NAMALWA (cell line): ENCODE measurements at places on chromosomes 11 and 22.

- DNase-seq = peak; percentile 39
Measured at GRCh38 chr11:43947003-43947500, 4.6 kb downstream of the C11orf96 start.

DNA sequence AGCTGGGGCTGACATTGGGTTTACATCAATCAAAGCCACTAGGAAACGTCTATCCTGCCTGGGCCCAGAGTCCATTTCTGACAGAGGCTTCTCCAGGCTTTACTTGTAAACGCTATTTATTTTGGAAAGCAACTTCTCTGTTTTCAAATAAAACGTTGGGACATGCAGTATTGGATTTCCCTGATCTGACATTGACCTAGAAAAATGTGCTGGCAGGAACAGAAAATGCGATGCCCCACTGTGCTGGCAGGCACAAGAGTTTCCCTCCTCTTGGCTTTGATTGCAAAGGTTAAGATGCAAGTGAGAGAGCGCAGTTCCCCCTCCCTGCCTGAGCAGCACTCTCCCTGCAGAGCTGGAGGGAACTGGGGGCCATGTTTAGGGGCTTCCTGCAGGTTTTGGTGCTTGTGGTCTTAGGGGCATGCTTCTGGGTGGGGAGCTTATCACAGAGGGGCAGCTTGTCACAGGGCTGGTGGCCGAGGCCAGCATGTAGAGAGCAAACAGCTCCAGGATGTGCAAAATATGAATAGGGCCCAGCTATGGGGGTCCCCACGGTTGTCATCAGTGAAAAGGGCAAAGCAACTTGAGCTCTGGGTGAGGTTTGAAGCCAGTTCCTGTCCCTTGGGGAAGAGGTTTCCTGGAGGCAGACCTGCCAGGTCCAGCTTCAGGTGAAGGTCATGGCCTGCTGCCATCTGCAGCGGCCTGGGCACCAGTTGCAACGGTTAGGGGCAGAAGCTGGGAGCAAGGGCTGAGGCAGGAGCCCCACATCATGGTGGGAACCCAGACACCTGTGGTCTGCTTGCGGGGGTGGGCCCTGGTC lies 42.3 kb upstream of the DKK3 start:
- DNase-seq = no peak

GRCh38 chr11:33437529-33437928 lies 180.3 kb downstream of the HIPK3 start:
- DNase-seq = no peak

DNA sequence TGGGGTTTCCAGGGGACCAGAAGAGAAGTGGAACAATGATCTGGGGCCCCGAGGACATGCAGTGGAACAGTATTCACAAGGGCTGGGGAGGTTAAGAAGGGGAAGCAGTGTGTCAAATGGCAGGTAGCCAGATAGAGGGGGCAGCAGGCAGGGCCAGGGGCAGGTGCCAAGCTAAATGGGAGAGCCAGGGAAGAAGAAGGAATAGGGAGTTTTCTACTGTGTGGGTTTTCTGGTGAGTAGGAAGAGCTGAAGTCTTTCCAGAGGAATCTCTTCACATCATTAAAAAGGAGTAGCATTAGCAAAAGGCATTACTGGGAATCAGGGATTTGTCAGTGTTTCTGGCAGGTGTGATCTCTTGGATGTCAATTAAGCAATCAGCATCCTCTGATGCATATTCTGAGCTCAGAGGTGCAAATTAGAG lies 55.8 kb downstream of the IRAG1 start:
- DNase-seq = no peak

GRCh38 chr11:65110354-65110861 lies 1.3 kb upstream of the TM7SF2 start:
- DNase-seq = peak; percentile 95

DNA sequence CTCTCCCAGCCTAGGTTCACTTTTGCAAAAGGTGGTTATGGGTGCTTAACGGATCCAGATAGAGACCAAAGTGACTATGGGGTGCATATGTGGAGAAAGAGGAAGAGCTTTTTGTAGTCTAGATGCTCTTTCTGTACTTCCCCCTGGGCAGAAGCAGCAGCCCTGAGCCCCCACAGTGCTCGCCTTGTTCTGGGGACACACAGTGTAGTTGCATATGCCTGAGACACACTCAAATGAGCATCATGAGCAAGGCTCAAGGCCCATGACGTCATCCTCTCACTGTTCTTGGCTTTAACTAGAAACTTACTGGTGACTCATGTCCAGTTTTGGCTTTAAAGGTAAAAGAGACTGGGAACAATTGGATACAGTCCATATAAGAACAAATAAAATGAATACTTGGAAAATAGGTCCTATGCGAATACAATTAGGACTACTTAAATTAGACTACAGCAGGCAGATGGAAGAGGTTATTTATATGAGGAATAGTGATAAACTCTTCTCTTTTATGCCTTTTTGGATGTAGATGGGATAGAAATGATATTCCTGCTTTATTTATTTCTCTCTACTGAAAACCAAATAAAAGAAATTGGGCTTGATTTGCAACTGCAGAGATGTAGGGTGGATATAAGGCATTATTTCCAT lies 20.1 kb upstream of the PEX26 start:
- peak; percentile 69 for DNase-seq

DNA sequence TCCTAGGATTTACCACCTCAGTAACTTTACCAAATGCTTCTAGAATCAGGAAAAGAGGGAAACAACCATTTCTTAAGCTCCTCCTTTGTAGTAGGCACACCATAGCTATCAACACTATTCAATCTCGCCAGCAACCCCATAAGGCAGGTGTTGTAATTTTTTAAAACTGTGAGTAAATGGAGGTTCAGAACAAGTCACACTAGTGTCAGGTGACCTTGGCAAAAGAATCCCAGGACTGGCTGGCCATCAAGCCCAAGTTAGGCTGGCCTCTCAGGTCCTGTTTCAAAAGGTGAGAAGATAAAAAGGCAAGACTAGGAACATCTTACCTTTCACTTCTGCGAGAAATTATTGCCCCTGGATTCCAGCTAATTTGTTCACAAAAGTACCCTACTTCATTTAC lies 713 bp downstream of the TOP3B start:
- no peak for DNase-seq

- no peak for DNase-seq
Measured at GRCh38 chr11:66271816-66272215, 3.4 kb downstream of the RAB1B start.

- no peak for DNase-seq
Measured at GRCh38 chr11:92393218-92393617, 168.6 kb downstream of the FAT3 start.

- no peak for DNase-seq
Measured at GRCh38 chr22:29112121-29112520, 39.3 kb downstream of the KREMEN1 start.

DNA sequence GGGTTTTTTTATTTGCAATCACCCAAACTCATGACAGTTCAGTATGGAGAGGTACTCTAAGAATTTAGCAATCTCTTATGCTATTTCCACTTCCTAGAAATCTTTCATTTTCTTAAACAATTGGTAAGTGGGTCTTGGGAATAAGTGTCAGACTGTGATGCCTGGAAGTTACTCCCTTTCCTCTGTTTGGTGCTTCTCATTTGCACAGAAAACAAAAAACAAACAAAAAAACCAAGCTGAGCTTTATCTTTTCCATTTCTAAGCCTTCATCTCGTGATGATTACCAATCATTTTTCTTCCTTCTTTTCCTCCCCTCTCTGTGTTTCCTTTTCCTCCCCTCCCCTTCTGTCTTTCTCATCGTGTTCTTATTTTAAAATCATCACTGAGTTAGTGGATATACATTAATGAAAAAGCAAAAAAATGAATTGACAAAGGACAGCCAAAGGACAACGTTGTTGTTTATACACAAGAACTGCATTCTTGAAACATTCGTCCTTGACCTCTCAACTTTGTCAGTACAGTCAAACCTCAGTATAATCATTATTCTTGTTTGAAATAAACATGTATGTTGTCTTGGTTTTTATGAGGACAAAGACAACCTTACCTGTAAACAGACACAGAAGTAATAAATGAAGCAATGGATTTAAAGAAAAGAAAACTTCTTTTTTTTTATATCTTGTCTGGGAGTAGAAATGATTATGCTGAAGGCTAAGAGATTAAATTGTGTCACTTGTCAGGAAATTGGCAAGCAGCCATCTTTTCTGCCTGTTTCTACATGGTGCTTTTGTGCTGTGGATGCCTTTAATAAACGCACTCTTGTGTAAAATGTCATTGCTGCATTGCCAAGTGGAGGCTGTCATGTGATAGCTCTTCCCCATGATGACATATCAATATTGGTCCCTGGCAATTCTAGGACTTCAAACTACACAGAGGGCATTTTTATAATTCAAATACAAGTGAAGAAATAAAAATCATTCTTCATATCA lies 803.2 kb upstream of the CCDC90B start:
- no peak for DNase-seq

DNA sequence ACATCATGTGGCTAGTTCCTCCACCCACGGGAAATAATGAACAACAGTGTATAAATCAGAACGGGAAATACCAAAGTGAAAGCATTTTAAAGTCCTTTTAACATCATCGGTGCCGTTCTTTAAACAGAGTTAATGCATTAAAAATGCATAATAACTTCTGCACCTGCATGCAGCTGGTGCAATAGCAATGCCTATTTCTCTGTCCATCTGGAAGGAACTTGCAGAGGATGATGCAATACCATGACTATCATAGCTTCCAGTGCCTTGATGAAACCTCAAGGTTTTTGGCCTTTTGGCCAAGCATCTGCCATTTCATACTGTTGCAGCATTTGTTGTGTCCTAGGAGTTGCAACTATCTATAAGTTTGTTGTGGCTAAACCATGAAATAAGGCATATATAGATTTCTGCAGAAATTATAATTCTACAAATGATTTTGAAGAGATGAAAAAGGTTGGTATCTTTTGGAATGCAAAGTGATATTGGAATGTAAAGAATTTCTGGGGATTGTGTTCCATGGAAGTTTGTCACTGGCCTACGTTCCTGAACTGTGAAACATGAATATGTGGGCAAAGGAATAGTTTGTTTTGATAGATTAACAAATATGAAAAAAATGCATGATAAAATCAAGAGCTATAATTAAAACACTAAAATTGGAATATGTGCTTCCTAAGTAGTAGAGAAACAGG lies 9.8 kb upstream of the EIF3F start:
- peak; percentile 45 for DNase-seq

DNA sequence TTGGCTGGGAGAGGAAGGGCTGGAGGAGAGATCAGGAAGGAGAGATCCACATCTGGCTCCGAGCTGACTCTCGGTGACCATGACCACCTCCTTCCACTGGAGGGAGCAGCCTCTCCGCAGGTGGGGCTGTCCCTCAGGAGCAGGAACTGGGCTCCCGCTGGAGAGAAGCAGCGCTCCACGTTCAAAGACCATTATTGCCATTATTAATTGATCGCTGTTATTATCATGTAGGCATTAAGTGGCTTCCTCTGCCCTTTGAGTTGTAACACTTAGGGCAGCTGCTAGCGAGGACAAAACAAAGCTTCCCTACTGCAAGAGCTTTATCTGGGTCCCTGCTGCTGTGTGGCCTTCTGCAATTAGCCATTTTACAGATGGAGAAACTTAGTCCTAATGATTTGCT lies 251.9 kb downstream of the ST3GAL4 start:
- peak; percentile 18 for DNase-seq

DNA sequence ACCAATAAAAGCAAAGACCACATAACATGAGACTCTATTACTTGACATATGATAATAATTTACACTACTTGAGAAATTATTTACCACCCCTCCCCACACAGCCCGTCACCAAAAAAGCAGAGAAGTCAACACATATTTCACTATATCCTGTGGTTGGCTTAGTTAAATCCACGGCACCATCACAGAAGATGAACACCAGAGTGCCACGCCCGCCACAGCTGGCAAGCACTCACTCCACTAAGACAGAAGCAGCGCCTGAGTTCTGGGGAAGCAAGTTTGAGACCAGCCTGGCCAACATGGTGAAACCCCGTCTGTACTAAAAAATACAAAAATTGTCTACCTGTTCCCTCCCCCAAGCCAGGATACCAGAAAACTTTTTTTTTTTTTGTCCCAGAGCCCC lies 53.1 kb downstream of the PACSIN2 start:
- DNase-seq = no peak

- no peak for DNase-seq
Measured at GRCh38 chr11:63535734-63536133, 874 bp upstream of the PLAAT4 start.

- no peak for DNase-seq
Measured at GRCh38 chr11:113779496-113779895, at the start of gene CLDN25. TSS of gene CLDN25 (plus strand) at chr11:113779796. CDS start at chr11:113779796, 0 bp downstream.

GRCh38 chr11:64372802-64373597 lies 14.0 kb downstream of the RPS6KA4 start:
- DNase-seq = no peak

DNA sequence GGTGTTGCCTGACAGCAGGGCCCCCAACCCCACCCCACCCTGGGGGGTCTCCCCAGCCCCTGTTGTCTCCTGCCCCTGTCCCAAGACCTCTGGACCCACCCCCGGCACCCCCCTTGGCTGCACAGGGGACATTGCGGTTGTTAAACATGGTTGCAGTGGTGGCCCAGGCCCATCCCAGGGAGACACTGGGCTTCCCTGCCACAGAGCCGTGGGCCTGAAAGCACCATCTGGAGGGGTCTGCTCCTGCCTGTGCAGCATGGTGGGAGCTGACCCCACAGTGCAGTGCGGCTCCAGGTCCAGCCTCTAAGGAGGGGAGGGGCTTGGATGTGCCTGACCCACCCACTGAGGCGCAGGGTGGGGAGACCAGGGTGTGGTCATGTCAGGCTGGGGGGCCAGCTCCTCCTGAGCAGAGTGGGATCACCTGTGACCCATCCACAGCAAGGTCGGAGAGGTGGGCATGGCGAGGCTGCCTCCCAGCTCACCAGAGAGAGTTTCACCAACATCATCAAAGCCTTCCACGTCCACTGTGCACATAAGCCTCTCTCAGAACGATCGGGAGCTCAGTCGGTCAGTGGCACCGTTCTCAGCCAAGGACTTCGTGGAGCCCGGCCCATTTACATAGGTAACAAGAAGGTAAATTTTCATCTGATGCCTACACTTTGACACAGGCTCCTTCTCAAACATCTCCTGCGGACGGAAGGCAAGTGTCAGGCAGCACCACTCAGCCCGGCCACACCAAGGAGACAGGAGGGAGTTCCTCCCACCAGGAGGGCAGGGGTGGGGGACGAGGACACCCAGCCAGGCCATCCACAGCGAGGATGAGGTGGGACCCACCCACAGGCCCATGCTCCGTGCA lies 201.1 kb downstream of the BRD1 start:
- DNase-seq = no peak

- DNase-seq = no peak
Measured at GRCh38 chr11:77126156-77126775, 1.8 kb upstream of the MYO7A start.

GRCh38 chr11:47267876-47268275 lies 2.1 kb upstream of the MADD start:
- DNase-seq = no peak

- DNase-seq = no peak
Measured at GRCh38 chr11:15863411-15863810, 492.9 kb downstream of the SOX6 start.
